Activated T-cell treated with anti-CD3 and anti-CD28 coated beads for 24 hours (primary cell): ENCODE measurements at places on chromosomes 11 and 22.

- no peak for DNase-seq
Measured at GRCh38 chr11:13242564-13242963, 35.0 kb upstream of the BMAL1 start.

GRCh38 chr11:47185305-47186075 is 744 bp downstream of the PACSIN3 start:
- no peak for DNase-seq

- no peak for DNase-seq
Measured at GRCh38 chr11:79768343-79768742, 327.5 kb upstream of the TENM4 start.

- DNase-seq = no peak
Measured at GRCh38 chr11:116387641-116388040, 385.1 kb downstream of the BUD13 start.

DNA sequence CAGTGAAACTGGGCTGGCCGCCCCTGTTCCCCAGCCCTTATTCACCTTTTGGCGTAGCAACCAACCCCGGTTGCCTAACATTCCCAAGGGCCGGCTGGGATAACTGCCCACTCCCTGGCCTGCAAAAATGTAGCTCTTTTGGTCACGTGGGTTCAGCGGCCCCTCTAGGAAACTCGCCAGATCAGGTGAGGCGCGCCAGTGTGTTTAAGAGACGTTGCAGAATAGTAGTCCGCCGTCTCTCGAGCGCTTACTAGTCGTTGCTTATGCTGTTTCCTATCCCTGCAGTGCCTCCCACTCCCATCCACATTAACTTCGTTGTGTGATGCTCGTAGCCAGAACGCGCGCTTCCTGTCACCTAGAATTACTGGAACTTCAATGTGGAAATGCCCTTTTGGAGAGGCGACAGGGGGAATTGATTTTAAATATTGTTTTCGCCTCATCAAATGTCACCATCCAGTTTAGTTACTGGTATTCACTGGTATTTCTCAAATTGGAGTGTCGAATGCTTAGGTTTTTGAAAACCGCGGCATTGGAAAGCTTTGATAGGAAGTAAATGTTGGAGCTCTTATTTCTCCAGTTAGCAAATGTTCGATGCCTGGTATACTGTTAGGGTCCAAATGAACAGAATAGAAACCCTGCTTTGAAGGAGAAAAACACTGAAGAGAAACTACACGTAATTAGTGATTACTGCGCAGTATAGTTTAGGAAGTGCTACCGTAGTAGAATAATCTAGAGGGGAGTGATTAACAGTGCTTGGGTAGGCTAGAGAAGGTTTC is 823 bp downstream of the CEP57 start:
- peak; percentile 30 for DNase-seq

DNA sequence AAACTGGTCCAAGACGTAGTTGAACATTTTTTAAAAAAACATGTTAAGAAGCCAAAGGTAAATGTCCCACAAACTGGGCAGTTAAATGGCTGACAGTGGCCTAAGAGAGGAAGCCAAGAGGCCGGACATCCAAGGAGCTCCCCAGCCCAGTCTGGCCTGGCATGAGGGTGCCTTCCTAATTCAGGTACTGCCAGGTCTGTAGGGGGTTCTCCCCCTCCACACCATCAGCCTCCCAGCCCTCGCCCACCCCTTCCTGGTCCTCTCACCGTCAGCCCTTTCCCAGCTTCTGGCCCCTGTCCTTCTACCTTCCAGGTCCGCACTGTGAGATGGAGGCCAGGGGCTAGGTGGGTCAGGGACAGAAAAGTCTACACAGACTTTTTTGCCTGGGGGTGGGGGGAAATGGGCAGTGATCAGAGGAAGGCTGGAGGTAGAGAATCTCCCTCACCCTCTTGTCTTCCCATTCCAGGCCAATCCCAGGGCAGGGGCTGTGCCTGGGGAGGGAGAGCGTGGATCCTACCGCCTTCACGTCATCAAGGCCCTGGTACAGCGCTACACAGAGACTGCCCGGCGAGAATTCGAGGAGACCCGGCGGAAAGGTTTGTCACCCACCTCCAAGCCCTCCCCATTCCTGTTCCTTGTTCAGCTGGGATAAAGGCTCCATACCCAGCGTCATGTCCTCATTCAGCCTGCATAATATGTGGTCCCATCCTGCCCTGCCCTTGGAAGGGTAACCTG is 6.0 kb downstream of the ART5 start:
- no peak for DNase-seq

DNA sequence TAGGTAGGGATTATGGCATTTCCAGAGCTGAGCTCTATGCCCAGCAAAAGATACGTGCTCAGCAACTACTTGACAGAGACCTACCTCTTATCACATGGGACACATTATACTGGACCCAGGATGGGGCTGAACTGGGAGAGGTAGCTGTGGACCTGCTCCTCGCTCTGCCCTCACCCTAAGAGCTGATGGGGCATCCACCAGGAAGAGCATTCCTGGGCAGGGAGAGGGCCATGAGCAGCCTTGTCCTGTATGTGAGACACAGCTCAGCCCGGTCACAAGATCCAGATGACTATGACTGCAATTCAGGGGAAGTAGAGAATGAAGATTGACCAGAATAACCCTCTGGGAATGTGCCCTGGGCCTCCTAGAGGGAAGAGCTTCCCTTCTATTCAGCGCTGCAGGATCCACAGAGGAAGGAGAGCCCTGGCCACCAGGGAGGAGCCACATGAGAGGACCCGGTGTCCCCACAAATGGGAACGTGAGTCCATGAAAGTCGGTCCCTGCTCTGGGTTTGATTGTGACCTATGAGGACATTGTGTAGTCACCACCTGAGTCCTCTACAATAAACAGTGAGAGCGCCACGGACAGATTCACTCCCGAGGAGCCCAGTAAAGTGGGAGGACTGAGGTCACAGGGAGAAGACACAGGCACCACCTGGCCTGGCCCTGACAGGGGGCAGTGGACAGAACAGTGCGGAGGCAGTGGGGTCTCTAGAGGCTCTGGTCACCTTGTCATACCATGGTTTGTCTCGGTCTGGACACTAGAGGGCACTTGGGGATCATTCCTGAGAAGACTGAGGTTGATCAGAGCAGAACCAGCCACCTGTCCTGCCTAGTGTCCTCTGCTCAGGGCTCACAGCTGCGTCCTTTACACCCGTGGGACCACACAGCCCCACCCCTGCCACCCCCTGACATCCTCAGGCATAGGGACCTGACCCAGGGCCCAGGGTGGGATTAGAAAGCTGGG is 99.5 kb downstream of the ZNF280B start:
- DNase-seq = no peak

DNA sequence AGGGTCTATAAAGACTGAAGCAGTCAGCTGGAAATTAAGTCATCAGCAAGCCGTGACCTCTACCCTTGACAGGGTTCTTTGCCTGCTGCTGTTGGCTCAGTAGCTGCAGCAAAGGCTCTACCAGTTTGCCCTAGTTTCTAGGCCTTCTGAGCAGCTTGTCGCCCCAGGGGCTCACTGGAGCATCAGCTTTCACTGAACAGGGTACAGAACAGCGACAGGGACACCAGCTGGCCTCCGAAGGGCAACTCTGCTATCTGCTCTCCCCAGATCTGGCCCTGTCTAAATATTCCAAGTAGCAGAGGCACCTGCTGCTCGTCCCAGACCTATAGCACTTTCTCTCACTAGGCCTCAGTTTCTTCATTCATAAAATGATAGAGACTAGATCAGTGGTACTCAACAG is 42.4 kb downstream of the SMCO4 start:
- no peak for DNase-seq

DNA sequence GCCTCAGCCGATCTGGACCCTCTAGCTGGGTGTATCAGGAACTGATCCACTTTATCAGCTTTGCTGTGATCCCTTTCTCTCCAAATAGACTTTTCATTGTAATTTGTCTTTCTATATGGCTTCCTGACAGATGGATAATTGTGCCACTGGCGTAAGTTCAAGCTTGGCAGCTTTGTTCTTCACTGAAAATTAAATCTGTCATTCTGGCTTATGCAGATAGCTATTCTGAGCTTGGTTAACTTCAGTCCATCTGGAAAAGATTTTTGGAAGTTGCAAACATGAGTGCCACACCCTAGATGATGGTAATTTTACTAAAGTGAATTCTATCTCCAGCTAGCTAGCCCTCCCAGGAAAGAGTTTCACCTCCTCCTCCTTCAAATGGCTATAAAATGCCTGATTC is 8.1 kb downstream of the OR5A2 start:
- no peak for DNase-seq

- peak; percentile 23 for DNase-seq
Measured at GRCh38 chr22:41517172-41518047, 26.9 kb downstream of the POLR3H start.

GRCh38 chr11:33585586-33586209 is 114.9 kb downstream of the C11orf91 start:
- DNase-seq = no peak

DNA sequence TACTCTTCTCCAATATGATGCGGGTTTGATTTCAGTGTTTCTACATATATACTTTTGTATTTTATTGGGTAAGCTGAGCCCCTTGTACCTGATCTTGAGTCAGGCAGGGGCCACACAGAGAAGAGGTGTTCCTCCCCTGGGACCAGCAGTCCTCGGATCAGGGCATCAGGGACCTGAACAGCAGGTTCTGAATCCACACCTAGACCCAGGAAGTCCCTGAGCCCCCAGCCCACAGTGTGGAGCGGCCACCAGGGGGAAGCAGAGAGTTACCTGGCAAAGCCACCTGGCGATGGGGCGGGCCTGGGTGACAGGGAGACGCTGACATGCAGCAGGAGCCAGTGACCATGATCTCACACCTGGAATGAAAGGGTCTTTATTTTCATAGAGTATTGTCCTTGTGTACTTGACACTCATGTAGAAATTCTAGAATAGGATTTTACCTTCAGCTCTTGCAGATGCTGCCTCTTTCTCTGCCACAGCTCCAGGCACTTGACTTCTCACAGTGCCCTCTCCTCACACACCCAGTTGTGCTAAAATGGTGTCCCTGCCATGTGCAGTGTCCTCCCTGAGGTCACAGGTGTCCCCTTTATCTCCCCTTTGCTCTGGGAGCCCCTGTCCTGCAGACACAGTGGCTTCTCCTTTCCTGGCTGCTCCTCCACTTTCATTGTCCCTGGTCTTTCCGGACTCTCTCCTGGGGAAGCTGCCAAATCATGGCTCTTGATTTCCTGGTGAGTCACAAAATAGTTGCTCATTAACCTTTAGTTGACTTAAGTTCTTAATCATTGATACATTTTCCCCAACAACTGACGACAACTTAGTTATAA is 48.5 kb downstream of the GGTLC2 start:
- peak; percentile 41 for DNase-seq
